ENCODE measurements at places on chromosomes 1 and 21.

DNA sequence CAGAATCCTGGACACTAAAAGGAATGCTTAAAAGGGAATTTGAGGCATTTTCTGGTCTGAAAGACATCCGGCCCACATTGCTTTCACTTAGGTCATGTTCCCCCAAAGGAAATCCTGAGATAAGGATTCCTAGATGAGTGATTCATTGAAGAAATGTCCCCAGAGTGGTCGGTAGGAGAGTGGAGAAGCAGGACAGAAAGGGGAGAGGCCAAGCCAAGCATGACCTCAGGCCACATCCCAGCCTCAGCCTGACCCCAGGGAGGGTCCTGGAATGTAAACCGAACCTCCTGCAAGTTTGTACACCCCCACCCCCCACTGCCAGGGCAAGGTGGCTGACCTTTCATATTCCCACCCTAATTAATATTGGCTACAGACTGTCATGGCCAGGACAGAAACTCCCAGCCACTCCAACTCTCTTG lies 16.6 kb downstream of the HIVEP3 start:
- no peak for DNase-seq

GRCh38 chr1:214833178-214833756 lies 230.3 kb downstream of the CENPF start:
- no peak for DNase-seq

GRCh38 chr1:54275349-54275748 lies 75.4 kb downstream of the MRPL37 start:
- no peak for DNase-seq

DNA sequence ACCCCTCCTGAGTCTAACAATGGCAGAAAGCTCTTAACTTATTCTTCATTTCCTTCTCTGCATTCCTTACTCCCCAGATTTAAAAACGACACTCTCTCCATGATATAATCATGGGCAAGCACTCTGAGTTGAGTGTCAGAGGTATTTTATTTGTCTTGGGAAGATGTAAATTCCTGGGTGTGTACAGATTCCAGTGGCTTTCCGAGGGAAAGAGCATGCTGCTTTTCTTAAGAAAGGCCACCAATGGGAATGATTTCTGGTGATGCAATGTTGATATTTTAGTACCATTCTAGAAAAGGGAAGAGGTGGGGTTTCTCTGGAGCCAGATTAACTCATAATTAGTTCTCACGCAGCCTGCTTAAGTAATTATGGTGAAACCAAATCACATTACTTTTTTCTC lies 47.8 kb upstream of the BTG3 start:
- DNase-seq = no peak

- no peak for DNase-seq
Measured at GRCh38 chr1:93468662-93469061, 20.7 kb downstream of the FNBP1L start.

DNA sequence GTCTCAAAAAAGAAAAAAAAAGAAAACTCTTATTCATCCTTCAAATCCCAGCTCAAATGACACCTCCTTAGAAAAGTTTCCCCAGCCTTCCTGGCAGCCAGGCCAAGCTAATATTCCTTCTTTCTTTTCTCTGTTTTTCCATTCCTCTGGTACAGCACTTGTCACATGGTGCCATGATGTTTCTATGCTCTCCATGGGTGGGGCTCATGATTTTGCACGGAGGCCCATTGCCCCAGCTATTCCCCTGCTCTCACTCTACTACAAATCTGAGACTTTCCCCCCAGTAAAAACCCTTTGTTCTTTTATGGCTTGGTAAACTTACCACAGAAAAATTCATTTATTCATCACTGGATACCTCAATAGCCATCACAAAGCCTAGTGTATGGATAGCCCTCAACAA lies 26.5 kb downstream of the OLFML2B start:
- DNase-seq = no peak

DNA sequence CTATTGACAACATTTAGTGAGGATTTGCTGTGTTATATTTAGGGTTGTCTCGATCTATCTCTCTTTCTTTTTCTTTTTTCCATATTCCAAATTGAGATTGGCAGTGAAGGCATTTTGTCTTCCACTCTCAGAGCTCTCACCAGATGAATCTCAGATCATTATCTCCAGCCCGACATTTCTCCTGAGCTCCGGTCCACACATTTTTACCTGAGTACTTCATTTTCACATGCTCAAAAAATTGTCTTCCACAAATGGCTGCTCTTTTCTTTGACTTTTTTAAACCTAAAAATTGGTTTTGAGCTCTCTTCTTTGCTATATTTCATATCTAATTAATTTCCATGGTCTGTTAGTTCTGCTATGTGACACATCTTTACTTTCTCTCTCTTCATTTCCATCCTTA lies 56.9 kb upstream of the ASB17 start:
- no peak for DNase-seq

DNA sequence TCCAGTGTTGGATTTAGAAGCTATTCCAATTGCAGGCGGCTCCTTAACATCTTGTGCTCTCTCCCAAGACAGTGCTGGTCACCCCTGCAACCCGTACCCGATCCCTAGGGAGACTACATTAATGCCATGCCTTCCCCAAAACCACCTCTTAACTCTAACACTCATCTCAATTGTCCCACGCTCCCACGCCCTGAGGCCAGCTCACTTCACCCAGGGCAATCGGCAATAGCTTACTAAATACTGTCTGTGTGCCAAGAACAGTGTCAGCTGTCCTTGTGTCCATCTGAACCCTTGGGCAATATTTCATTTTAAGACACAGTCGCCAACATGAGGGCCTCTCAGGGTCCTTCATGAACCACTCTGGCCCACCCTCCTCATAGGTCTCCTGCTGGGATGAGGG lies 13.9 kb downstream of the C1orf198 start:
- no peak for DNase-seq

DNA sequence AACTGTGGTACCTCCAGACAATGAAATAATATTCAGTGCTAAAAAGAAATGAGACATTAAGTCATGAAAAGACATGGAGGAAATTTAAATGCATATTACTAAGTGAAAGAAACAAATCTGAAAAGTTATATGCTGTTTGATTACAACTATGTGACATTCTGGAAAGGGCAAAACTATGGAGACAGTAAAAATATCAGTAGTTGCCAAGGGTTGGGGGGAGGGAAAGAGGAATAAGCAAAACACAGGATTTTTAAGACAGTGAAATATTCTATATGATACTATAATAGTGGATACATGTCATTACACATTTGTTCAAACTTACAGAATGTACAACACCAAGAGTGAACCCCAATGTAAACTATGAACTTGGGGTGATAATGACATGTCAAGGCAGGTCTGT lies 38.2 kb upstream of the PKN2 start:
- no peak for DNase-seq

- DNase-seq = peak; percentile 65
Measured at GRCh38 chr1:199113265-199113869, 474.5 kb downstream of the PTPRC start.

DNA sequence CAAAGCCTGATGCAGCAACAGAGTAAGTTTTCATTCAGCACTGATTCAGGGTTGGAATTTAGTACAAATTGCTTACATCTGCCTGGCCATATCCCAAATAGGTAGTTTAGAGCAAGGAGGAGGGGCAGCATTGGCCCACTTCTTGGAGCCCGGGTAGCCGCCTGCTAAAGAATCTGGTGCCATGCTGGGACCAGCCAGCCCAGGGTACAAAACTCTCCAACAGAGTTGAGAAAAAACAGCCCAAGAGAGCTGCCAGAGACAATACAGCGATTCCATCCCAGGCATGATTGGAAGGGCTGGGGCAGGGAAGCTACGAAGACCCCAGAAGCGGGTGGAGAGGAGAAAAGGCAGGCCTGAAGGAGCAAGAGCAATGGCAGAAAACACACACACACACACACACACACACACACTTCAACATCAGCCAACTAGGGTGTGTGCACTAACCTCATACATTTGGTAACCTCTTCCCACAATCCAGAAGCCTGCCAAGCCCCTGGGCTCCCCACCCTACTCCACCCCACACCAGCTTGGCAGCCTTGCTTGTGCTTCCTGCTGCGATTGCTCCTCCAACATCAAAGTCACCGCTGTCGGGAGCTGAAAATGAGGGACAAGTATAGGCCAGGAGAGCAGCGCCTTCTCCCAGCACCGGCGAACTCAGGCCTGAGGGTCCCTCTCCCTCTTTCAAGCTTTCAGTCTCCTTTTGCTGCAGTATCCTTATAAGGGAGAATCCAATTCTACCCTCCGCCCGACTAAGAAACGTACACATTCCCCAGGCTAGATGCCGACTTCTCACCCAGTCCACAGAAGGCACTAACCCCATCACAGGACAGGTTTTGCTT lies 1.2 kb downstream of the PIK3C2B start:
- no peak for DNase-seq

GRCh38 chr21:31786164-31786920 lies 54.4 kb upstream of the SCAF4 start:
- DNase-seq = no peak

- DNase-seq = no peak
Measured at GRCh38 chr21:40438616-40439015, 408.3 kb downstream of the DSCAM start.

- DNase-seq = no peak
Measured at GRCh38 chr1:165647970-165648369, 16.9 kb downstream of the MGST3 start.

- DNase-seq = no peak
Measured at GRCh38 chr1:8016210-8016894, 9.8 kb downstream of the ERRFI1 start.

- DNase-seq = no peak
Measured at GRCh38 chr1:156430866-156431265, 61.9 kb downstream of the RHBG start.

GRCh38 chr1:161251579-161251978 lies 7.0 kb upstream of the PCP4L1 start:
- no peak for DNase-seq
